Activated CD8-positive, alpha-beta memory T cell treated with anti-CD3 and anti-CD28 coated beads, Interleukin-2, amount 50 U/mL, for 48 hours (primary cell): ENCODE measurements at places on chromosomes 3 and 15.

DNA sequence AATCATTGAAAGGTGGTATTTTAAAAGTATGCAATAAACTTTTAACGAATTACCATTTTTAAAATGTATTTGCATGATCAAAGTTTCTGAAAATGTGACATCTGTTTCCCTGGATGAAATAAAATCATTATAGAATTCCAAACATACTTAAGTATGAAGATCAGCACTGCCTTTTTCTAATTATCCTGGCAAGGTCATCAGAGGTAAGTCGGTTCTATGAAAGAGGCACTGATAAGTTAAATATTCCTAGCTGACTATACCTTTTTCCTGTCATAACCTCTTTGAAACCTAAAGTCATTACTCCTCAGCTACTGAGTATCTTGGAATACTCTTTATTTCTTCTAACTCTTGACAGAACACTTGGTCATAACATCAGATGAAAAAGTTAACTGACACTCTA, 406.1 kb upstream of the ALCAM start:
- DNase-seq = no peak

- no peak for DNase-seq
These were observed 328.5 kb upstream of the GOLIM4 start for GRCh38 chr3:168424059-168424734.

DNA sequence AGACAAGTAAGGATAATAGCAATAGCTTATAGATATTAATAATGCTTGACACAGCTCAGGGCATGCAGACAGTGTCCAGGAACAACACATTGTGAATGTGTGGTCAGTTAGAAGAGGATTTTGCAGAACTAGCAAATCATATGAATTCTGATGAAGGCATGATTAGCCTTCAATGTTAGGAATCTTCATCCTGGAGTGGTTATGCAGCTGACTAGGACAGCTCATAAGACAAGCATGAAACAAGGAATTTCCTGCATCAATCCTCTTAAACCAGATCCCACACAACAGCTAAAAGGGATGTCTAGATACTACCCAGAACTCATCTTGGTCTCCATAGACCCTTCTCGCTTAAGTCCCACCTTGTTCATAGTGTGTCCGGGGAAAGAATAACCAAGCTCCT, 499.0 kb upstream of the ATP11B start:
- DNase-seq = no peak

GRCh38 chr3:108183181-108183580, 39.0 kb downstream of the IFT57 start:
- no peak for DNase-seq
